Ecto neural progenitor cell (in vitro differentiated cells): ENCODE measurements at places on chromosomes 5 and 9.

- DNase-seq = no peak
Observed at GRCh38 chr9:6566409-6567139, 79.0 kb downstream of the GLDC start.

DNA sequence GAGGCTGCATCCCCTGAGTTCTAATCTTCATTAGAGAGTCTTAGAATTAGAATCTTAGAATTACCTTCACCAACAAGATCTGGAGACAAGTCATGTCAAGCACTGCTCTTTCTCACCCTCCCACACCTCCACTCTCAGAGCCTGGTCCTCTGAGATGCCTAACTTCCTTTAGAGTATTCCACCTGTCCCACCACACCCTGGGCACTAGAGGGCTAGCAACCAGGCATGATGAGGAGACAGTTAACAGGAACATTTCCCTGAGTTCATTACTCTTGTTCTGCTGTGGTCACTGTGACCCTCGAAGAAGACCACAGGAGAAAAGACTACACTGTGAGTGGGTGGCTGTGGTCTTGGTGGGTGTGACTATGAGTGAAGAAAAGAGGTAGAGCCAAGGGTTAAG lies 25.2 kb upstream of the MAP1B start:
- DNase-seq = no peak

DNA sequence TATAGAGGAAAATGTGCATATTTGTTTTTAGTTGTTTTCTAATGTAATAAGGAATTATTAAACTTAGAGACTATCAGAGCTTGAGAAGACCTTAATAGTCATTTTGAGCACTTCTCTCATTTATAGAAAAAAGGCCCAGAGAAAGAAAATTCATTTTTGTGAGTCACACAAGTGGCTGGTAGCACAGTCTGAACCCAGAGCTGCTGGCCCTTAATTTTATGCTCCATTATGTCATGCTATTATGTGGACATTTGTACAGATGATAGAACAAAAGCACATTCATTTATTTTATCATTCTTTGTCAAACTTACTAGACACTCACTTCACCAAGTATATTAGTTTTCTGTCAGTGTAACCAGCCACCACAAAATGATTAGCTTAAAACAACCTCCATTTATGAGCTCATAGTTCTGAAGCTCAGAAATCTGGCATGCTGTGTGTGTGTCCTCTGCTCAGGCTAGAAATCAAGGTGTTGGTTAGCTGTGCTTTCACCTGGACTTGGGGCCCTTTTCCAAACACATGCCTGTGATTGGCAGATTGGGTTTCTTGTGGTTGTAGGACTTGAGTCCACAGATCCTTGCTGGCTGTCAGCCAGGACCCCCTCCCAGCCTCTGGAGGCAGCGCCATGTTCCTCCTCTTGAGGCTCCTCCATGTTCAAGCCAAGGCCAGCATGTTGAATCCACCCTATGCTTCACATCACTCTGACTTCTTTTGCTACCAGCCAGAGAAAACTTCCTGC lies 188.9 kb downstream of the ARHGAP26 start:
- DNase-seq = no peak

GRCh38 chr5:53411388-53411787 lies 69.0 kb upstream of the FST start:
- DNase-seq = no peak

GRCh38 chr5:31531543-31531887 lies 378 bp downstream of the DROSHA start:
- no peak for DNase-seq

GRCh38 chr9:127011772-127012171 lies 97.2 kb downstream of the RALGPS1 start:
- no peak for DNase-seq

- no peak for DNase-seq
Observed at GRCh38 chr5:129069292-129069691, 25.3 kb upstream of the ISOC1 start.

GRCh38 chr5:56631719-56632118 lies 183.6 kb upstream of the MAP3K1 start:
- DNase-seq = no peak

DNA sequence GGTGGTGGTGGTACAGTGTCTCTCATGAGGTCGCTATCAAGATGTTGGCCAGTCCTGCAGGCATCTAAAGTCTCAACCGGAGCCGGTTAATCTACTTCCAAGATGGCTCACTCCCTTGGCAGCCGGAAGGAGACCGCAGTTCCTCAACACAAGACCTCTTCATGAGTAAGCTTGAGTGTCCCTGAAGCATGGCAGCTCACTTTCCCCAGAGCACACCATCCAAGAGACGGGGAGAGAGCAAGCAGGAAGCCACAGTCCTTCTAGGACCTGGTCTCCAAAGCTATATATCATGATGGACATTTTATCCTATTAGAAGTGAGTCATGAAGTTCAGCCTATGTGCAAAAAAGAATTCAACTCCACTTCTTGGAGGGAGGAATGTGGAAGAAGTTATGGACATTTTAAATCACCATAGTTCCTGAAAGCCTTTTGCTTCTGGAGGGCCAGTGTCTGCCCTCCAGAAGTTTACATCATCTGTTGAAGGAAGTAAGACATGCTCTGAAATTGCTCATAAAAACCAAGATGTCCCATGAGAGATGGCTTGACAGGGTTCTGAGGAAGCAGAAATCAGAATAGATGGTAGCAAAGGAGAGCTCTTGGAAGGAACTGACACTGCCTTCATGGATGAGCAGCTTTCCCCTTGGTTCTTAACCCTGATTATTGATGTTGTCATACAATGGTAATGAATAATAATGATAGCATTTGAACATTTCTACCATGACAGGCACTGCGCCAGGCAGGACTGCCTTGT lies 21.3 kb downstream of the GALNT10 start:
- no peak for DNase-seq

DNA sequence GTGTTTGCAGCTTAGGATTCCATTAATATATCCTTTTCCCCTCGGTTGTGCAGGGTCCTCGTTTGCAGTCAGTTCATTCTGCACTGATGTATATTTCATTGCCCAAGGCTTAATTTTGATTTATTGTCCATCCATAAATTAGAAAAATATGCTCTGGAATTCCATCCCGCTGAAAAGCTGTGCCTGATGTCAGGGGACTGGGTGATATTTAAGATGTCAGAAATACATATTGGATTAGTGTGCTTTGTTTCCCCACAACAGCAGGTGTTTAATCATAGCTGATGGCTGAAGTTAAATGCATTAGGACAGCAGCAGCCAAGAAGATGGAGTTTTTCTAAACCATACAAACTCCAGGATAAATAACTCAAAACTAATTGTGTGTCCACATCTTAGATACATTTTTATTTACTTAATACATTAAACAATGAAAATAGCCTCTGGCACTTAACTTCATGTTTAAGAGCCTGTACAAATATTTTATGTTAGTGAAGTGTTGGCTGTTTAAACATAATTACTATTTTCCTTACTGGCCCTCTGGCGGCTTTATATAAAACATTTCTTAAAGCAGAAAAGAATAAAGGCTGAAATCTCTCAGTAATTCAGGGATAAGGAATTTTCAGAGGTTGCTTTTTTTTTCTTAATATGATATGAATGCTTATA lies 170.4 kb upstream of the TBCA start:
- no peak for DNase-seq

DNA sequence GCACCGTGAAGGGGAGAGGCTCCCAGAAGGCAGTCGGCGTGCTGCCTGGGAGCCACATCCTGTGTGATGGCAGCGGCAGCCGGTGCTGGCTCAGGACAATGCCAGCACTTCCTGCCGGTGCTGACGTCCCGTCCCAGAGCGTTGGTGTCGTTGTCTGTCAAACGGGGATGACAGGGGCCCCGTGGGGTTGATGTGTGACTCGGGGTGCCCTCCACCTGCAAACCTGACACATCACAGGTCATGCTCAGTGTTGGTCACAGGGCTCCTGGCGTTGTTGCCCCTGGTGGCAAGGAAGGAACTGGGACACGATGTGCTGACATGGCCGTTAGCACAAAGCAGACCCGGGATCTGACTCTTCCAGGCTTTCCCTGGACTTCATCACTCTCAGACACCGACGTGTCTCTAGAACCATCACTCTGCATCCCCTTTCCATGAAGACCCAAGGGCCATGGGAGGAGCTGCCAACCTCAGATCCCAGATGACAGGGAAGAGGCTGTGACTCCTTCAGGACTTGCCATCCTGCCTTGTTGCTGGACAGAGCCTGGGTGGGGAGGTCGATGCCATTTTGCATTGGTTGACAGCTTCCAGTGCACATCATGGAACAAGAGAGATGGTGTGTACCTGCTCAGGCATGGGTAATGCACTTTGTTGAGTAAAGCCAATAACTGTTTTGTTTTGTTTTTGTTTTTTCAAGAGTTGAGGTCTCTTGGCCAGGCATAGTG lies 21.5 kb downstream of the PLPP7 start:
- DNase-seq = no peak

DNA sequence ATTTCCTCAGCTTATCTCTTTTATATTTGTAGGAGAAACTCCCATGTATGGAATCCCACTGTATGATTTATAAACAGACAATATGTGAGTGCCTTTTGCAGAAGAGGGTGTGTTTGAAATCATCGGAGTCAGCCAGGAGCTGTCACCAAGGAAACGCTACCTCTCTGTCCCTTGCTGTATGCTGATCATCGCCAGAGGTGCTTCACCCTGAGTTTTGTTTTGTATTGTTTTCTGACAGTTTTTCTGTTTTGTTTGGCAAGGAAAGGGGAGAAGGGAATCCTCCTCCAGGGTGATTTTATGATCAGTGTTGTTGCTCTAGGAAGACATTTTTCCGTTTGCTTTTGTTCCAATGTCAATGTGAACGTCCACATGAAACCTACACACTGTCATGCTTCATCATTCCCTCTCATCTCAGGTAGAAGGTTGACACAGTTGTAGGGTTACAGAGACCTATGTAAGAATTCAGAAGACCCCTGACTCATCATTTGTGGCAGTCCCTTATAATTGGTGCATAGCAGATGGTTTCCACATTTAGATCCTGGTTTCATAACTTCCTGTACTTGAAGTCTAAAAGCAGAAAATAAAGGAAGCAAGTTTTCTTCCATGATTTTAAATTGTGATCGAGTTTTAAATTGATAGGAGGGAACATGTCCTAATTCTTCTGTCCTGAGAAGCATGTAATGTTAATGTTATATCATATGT lies 18.0 kb upstream of the CTSL start:
- no peak for DNase-seq

DNA sequence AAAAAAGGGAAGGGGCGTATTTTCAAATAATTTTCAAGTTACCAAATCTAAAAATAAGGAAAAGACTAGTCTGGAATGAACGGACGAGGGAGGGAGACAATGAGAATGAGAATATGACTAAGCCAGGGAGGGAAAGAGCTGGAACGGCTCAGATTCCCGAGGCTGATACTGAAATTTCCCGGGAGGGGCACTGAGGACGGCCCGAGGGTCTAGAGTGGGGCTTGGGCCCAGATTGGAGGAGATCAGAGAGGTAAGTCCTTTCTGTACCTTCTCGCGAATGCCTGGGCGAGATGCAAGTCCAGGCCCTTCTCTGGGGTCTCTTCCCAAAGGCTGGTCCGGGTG lies 3.4 kb upstream of the CCIN start:
- DNase-seq = no peak

- no peak for DNase-seq
Observed at GRCh38 chr9:3931996-3932906, 367.6 kb downstream of the GLIS3 start.

DNA sequence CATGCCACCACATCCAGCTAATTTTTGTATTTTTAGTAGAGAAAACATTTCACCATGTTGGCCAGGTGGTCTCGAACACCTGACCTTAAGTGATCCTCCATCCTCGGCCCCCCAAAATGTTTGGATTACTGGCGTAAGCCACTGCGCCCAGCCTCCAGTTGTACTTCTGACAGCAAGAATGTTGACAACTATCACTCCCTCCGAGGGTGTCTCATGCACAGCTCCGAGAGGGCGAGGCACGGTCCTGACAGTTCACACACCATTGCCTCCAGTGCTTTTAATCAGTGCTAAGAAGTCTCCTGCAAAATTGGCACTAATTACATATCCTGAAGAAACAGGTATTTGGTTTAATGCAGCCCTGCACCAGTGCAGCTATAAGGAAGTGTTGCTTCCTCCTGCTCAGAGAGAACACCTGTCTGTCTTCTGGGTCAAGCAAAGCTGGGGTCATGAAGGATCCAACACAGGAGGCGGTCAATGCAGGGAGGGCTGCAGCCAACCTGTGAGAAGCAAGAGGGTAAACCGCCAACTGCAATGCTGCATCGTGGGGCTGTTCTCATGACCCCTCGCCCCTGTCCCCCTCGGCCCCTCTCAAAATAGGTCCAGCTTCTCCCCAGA lies 184.0 kb downstream of the MED10 start:
- no peak for DNase-seq

GRCh38 chr9:2461892-2462291 lies 159.7 kb upstream of the VLDLR start:
- DNase-seq = no peak

GRCh38 chr9:123335986-123336329 lies 20.0 kb upstream of the CRB2 start:
- DNase-seq = no peak

- DNase-seq = no peak
Observed at GRCh38 chr9:135617538-135617900, 21.8 kb downstream of the GLT6D1 start.

GRCh38 chr5:139131921-139132432 lies 66.2 kb downstream of the SIL1 start:
- no peak for DNase-seq

GRCh38 chr9:2231829-2232228 lies 216.7 kb downstream of the SMARCA2 start:
- no peak for DNase-seq

- DNase-seq = no peak
Observed at GRCh38 chr5:17727098-17727497, 92.8 kb downstream of the TAF11L14 start.

DNA sequence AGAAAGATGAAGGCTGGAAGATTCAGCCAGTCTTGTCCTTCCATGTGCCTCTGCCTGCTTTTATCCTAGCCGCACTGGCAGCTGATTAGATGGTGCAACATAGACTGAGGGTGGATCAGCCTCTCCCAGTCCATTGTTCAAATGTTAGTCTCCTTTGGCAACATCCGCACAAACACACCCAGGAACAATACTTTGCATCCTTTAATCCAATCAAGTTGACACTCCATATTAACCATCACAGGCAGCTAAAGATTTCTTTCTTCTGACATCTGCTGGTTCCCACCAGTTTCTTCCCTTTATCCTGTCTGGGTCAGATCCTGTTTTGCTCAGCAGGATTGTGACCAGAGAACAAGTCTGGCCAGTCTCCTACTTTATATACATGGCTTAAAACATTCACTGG lies 276.5 kb upstream of the TYRP1 start:
- DNase-seq = no peak

DNA sequence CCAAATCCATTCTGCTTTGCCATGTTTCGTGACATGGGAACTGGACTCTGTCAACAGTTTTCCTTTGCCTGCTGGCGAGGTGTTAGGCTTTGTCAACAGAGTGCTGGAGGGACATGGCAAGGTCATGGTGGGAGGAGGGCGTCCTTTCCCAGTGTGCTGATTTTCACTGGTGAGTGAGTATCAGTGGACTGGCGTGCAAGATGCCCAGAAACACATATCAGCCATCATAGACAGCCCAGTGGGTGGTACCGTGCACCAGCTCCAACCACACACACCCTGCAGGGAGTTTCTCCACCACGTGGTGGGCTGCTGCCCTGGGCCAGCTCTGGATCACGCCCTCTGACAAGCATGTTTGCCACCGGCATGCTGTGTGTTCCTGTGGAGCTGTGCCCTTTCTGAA lies 50.0 kb upstream of the ABL1 start:
- no peak for DNase-seq

- no peak for DNase-seq
Observed at GRCh38 chr9:38287420-38287985, 105.0 kb upstream of the ALDH1B1 start.
